Thyroid gland (tissue), 4 donors: ENCODE measurements at places on chromosomes 11 and 22. TPM values are rescaled to one million over a fixed set of nuclear protein-coding genes. Genes with fewer than 3 reads are reported as not detected.

Gene CD3E
- 3.5 TPM for total RNA-seq

Gene APOA5
- total RNA-seq: not detected

Gene NXPE4
- total RNA-seq: not detected

Gene DUSP8
- 1.3 TPM for total RNA-seq

Gene SLC22A12
- not detected for total RNA-seq

Gene C1QTNF4
- 3.7 TPM for total RNA-seq

Gene GPHA2
- total RNA-seq: not detected

Gene HTR3B
- total RNA-seq: not detected

Gene CEP126
- 6.8 TPM for total RNA-seq

Gene MYO7A
- total RNA-seq: 5.6 TPM

Gene MUC5AC
- total RNA-seq: not detected

Gene BRD1
- total RNA-seq: 51.8 TPM

DNA sequence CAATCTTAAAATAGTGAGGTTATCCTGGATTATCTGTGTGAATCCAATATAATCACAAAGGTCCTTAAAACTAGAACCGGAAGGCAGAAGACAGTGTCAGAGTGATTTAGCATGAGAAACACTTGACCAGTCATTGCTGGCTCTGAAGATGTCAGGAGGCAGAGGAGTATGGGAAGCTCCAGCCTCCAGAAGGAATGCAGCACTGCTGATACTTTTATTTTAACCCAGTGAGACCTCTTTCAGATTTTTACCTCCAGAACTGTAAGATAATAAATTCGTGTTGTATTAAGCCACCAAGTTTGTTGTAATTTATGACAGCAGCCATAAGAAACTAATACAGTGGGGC is 134.4 kb upstream of the ZC3H12C start:
- no peak for DNase-seq

DNA sequence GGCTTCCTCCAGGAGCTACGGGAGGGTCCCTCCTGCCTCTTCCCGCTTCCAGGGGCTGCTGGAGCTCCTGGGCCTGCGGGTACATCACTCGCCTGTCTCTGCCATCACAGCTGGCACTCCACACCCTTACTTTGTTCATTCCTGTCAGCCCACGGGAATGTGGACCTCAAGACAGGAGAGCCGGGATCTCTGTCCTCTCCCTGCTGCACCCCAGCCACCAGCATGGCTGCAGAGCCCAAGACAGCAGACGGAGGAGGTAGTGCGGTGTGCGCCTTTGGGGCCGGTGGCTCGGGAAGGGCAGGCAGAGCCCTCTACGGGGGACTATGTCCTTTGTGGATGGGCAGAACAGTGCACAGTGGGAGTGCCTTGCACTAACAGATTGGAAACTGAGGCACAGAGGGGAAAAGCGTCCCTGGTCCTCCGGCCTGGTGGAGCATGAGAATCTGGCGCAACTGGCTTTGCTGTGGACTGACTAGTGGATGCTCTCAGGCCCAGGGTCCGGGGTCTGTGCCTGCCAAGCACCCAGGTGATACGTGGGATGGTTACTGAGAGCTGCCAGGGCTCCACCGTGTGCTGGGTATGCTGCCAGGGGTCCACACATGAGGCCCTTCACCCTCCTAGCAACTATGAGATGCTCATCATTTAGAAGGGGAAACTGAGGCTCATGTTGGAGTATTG is 47.3 kb downstream of the IGF2 start:
- DNase-seq: no peak

DNA sequence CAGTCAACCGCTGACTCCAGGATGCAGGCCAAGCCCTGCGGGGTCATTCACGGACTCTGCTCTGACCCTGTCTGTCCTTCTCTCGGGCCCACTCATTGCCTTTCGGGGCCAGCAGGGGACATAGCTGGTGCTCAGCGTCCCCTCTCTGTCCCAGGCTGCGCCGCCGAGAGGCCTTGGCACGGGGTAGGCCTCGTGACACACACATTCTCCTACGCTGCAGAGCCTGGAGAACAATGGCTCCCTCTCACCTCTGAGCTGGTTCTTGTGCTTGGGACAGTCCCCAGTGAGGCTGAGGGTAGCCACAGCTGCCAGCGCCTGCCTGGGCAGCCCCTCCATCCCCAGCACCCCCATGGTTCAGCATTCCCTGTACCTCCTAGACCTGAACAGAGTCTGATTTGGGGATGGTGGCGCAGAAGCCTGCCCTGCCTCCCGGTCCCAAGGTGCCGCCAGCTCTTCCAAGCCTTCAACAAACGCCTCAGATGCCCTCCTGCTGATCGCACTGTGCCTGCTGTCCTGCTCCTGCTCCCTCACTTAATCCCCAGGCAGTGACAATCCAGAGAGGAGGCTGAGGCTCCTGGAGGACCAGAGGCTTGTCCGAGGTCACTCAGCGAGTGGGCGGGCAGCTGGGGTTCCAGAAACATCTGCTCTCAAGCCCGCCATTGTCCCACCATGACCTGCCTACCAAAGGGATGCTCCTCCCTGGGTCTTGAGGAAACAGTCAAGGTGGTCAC is 30.4 kb downstream of the DUSP8 start:
- DNase-seq: no peak

GRCh38 chr11:99160447-99160846 is 139.7 kb downstream of the CNTN5 start:
- DNase-seq: no peak

- no peak for DNase-seq
These were observed 12.2 kb downstream of the BDNF start for GRCh38 chr11:27688076-27688475.

DNA sequence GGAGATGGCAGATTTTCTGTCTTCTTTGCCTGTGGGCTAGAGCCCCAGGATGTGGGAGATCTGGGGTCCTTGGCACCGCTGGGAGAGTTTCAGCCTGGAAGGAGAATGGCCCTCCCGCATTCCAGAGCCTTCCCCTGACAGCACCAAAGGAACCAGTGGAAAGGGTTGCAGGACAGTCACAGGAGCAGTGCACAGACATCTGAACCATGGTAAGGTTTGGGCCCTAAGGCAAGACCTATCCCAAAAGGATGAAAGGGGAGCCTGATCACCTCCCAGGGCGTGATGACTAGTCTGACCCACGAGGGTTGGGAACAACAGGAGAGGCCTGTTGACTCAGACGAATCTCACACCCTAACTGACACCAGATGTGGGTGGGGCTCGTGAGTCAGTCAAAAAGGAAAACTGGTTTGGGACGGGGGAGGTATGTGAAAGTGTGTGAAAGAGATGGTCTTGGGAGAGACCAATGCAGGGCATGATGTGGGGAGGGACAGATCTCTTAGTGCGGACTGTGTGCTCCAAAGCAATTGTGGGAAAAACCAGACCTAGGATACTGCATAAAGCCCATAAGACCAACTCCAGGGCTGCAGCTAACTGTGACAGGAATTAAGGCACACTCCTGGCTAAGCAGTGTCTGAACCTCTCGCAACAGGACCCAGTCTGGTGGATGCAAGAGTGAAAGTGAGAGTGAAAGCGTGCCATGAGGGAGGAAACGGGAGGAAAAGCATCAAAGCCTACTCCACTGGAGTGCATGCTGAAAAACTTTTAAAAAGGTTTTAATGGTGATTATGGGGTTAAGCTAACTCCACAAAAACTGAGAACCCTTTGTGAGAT is 39.1 kb upstream of the GLYAT start:
- no peak for DNase-seq

GRCh38 chr11:22472306-22472705 is 134.1 kb downstream of the SLC17A6 start:
- no peak for DNase-seq

- no peak for DNase-seq
These were observed 59.5 kb downstream of the USP35 start for GRCh38 chr11:78248191-78248590.

DNA sequence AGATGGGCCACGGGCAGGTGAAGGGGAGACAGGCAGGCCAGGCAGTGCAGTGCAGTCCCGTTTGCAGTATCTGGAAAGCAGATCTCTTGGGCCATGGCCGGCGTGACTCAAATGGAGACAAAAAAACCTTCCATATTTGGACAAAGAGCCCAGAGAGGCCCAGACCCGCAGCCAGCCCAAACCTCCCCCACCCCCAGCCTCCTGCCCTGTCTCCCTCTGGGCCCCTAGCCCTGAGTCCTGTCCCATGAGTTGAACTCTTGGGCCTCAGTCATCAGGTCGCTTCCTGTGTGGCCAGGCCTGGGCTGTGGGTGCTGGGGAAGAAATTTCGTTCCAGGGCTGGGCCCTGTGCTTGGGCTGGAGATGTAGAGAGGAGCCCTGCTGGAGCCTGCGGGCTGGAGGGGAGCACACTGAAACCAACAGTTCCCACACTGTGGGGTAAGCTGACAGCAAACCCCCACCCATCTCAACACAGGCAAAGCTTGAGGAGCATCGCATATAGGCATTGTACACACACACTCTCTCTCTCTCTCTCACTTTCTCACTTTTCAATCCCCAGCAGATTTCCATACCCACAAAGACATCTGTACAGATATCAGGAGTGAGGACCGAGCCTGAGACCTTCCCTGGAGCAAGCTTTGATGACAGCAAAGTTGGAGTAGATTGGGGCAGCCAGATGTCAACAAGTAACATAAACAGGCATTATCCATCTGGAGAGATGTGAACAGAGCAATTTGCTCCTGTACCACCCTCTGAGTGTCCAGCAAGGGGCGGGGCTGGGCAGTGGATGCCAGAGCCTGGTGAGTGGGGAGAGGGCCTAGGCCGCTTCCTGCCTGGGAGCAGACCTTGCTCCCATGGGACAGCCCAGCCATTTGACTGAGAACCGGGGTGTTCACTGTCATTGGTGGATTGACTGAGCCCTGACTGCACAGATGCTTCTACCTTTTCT is 17.2 kb downstream of the ARHGEF17 start:
- no peak for DNase-seq

DNA sequence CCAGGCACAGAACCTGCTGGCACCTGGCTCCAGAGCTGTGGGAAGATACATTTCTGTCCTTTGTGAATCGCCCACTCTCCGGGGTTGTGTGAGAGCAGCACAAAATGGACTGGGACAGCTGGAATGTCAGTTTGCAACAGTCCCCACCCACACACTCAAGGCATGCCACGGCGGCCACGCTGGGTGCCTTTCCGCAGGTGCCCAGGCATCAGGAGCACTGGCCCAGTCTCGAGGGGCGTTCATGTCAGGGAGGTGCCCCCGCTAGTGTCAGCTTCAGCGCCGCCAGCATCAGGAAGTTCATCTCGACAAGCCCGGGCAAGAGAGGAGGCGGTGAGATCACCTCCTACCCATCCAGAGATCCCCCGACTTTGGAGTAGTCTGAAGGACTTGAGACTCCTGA is 2.1 kb downstream of the TP53AIP1 start:
- DNase-seq: no peak

DNA sequence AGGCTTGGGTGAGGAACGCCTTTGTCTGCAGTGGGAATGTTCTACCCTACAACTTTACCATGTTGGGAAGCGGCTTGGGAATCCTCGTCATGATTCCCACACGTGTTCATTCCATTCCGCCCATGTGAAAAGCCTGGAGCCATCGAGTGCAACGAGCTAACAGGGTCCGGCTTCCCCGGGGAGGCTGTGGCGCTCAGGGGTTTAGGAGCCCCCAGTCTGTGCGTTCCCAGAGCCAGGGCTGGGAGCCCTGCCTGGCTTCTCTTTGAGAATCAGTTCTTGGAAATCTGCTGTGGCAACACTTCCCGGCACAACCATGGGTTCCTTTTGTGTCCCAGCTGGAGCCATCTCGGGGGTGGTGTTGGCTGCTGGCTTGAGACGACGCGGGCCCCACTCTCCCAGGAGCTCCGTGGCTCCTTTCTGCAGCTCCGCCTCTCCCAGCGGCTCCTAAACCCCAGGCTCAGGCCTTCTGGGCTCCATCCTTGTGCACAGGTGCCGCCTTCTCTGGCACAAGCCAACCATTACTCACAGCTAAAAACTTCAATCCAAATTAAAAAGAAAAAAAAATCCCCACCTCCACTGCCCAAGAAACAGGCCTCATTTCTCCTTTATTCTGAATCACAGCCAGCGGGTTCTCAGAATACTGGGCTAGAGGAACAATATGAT is 18.7 kb upstream of the PPFIA1 start:
- no peak for DNase-seq

GRCh38 chr11:44280257-44280656 is 29.7 kb downstream of the ALX4 start:
- no peak for DNase-seq

- DNase-seq: no peak
These were observed 18.2 kb downstream of the PAK1 start for GRCh38 chr11:77455740-77456139.

DNA sequence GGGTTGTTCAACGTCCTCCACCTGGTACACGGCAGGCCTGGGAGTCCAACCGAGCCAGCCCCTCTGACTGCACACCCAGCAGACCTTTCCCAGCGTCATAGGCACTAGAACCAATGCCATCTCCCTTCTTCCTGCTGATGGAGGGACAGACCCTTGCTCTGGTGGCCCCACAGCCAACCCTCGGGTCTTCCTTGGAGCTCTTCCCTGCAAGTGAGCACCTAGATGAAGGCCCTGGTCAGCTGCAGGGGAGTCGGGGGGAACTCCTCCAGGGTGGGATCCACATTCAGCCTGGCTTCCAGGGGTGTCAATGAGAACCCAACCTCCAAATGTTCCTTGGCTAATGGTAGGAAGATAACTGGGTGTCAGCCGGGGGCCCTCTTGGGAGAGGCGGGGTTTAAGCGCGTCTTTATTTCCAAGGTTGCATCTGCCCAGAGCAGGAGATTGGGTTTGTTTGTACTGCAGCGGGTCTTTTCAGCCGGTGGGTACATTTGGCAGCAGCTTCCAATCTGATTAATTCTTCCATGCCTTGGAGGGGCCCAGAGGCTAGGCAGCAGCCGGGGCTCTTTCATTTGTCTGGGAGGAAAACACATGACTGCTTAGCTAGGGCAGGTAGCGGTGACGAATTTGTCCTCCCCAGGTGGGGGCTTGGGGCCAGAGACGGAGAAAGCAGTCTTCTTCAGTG is 56.0 kb upstream of the SHISAL1 start:
- DNase-seq: no peak

DNA sequence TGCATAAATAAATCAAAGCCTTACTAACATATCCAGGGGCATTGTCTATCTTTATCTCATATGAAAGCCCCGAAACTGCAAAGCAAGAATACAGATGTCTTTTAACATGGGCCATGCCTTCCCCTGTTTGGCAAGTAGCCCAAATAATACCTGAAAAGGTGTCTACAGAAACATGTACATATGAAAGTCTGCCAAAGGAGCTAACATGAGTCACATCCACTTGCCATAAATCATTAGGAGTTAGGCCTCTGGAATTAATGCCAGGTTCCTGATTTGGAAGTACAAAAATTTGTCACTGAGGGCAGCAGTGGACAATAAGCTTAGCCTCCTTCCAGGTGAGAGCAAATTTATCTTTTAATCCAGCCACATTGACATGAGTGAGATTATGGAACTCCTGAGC is 85.5 kb upstream of the PGR start:
- DNase-seq: no peak
